Activated CD4-positive, alpha-beta memory T cell treated with anti-CD3 and anti-CD28 coated beads, Interleukin-2, amount 10 ng/mL, durations not matched to agents 7 days and 5 days (primary cell): ENCODE measurements at places on chromosomes 3 and 15. TPM values are rescaled to one million over a fixed set of nuclear protein-coding genes. Genes with fewer than 3 reads are reported as not detected.
A peak's percentile ranks its signal among the peaks of the same experiment; 100 is the strongest.

The KBTBD12 gene
- not detected for total RNA-seq

The CRABP1 gene
- not detected for total RNA-seq

The SPRED1 gene
- total RNA-seq, result 0.10 TPM

The STAC gene
- not detected for total RNA-seq

The MIX23 gene
- 29.0 TPM for total RNA-seq

The ITIH3 gene
- total RNA-seq, result not detected

The CLDN16 gene
- total RNA-seq, result not detected

DNA sequence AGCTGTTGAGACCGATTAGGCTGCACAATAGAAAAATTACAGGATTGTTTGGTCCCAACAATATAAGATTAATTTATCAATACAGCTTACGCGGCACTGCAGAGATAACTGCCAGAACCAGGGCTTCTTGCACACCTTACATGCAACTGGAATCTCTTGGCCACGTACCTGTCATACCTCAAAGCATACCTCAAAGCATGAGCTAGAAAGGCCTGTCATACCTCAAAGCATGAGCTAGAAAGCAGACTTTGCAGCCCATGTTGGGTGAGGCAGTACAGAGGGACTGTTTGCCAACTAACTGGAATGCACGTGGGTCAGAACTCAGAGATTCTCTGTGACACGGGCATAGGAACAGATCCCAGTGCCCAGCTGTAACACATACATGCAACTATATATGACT is 34.7 kb downstream of the NTRK3 start:
- peaks cover 2% of the 10 kb centered on the region for H3K27me3 ChIP-seq
- no peak overlapping the region for H3K27ac ChIP-seq
- H3K36me3 ChIP-seq, result no peaks in the 10 kb centered on the region
- no peaks in the 10 kb centered on the region for H3K4me1 ChIP-seq

GRCh38 chr15:28115871-28116270 is 16.8 kb upstream of the OCA2 start:
- H3K27ac ChIP-seq, result no peak overlapping the region
- no peaks in the 10 kb centered on the region for H3K4me1 ChIP-seq
- DNase-seq, result no peak
- H3K4me3 ChIP-seq, result no peak overlapping the region
- peaks cover 24% of the 10 kb centered on the region for H3K36me3 ChIP-seq
- H3K27me3 ChIP-seq, result no peaks in the 10 kb centered on the region

- no peak for DNase-seq
- no peaks in the 10 kb centered on the region for H3K36me3 ChIP-seq
- H3K27ac ChIP-seq, result no peak overlapping the region
Observed at GRCh38 chr3:72060447-72061034, 275.6 kb upstream of the PROK2 start.

DNA sequence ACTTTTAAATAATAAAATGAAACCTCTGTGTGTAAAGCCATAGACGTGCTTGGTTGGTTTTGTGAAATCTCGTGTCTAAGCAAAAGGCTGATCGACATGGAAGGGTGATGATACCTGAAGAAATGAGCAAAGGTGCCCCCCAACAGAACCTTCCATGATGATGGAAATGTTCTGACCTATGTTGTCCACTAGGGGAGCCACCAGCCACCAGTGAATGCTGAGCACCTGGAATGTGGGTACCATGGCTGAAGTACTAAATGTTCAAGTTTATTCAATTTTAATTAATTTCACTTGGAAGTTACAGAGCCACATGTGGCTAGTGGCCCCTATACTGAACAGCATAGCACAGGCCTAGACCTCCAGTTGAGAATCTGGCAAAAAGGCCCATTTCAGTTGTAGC is 158.8 kb downstream of the POLR2M start:
- H3K4me1 ChIP-seq, result peaks cover 4% of the 10 kb centered on the region
- no peak overlapping the region for H3K4me3 ChIP-seq
- peaks cover 26% of the 10 kb centered on the region for H3K27me3 ChIP-seq
- no peaks in the 10 kb centered on the region for H3K36me3 ChIP-seq

DNA sequence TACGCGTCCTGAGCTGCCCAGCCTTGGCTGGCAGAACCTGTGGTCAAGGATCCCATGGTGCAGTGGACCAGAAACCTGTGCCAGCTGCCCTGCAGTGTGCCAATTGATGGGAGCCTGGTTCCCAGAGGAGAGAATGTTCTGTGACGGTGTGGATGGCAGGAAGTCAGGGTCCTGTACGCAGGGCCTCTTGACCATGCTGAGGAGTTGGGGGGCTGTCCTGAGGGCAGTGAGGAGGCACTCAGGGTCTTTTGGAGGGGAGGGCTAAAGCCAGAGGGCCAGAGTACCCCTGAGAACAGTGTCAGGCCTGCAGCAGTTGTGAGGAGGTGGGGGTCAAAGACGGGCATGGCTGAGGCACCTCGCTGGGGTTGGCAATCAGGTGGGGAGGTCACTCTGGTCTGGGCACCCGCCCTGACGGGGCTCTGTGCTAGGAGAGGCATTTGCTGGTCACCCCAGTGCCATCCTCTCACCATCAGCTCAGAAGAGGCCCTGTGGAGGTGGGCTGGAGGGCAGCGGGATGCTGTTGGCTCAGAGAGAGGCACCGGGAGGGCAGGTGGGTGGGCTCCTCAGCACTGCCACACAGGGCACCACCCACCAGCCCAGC is 61.0 kb downstream of the SCN5A start:
- peaks cover 5% of the 10 kb centered on the region for H3K27me3 ChIP-seq
- no peak overlapping the region for H3K4me3 ChIP-seq
- no peaks in the 10 kb centered on the region for H3K4me1 ChIP-seq
- peak; percentile 8 for DNase-seq

GRCh38 chr3:146884296-146884695 is 279.1 kb upstream of the PLSCR5 start:
- DNase-seq, result no peak
- no peaks in the 10 kb centered on the region for H3K4me1 ChIP-seq
- no peak overlapping the region for H3K27ac ChIP-seq
- H3K36me3 ChIP-seq, result no peaks in the 10 kb centered on the region
- no peak overlapping the region for H3K4me3 ChIP-seq

DNA sequence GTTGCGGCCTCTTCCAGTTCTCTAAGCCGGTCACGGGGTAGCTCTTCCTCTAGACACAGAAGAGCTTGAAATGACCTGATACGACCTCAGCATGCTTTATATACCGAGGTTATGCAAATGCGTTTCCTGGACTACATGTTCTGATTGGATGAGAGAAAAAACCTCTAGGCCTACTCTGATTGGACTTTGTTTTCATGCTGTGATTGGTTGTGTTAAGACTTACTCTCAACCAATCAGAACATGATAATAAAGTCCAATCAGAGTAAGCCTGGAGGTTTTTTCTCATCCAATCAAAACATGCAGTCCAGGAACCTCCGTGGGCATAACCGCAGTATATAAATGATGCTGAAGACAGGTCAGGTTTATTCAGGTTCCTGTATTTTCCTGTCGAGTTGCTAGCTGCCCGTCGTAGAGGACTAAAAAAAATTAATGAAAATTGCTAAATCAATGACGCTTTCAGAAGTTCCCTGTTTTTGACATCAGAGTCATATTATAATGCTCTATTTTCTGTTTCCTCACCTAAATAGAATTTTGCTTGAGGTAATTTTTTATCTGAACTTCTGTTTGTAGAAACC is 177.4 kb downstream of the POTEB3 start:
- peaks cover 6% of the 10 kb centered on the region for H3K27me3 ChIP-seq
- no peaks in the 10 kb centered on the region for H3K36me3 ChIP-seq
- no peak for DNase-seq
- no peaks in the 10 kb centered on the region for H3K4me1 ChIP-seq

GRCh38 chr3:178560759-178561158 is 24.5 kb downstream of the KCNMB2 start:
- no peak overlapping the region for H3K4me3 ChIP-seq
- H3K36me3 ChIP-seq, result no peaks in the 10 kb centered on the region
- H3K27ac ChIP-seq, result no peak overlapping the region
- no peak for DNase-seq
- H3K4me1 ChIP-seq, result no peaks in the 10 kb centered on the region

- H3K4me1 ChIP-seq, result no peaks in the 10 kb centered on the region
- H3K27ac ChIP-seq, result no peak overlapping the region
- no peaks in the 10 kb centered on the region for H3K27me3 ChIP-seq
Observed at GRCh38 chr3:89474333-89475130, 367.1 kb downstream of the EPHA3 start.

GRCh38 chr3:31027191-31027761 is 132.8 kb upstream of the GADL1 start:
- H3K4me1 ChIP-seq, result peaks cover 1% of the 10 kb centered on the region
- H3K36me3 ChIP-seq, result no peaks in the 10 kb centered on the region
- H3K27ac ChIP-seq, result no peak overlapping the region
- no peak overlapping the region for H3K4me3 ChIP-seq
- DNase-seq, result no peak

GRCh38 chr15:44659056-44659455 is 4.4 kb downstream of the SPG11 start:
- peaks cover 25% of the 10 kb centered on the region for H3K4me1 ChIP-seq
- no peak for DNase-seq
- H3K27me3 ChIP-seq, result no peaks in the 10 kb centered on the region
- H3K36me3 ChIP-seq, result peaks cover 43% of the 10 kb centered on the region
- H3K27ac ChIP-seq, result no peak overlapping the region

- no peak for DNase-seq
- no peak overlapping the region for H3K4me3 ChIP-seq
- no peaks in the 10 kb centered on the region for H3K36me3 ChIP-seq
- H3K4me1 ChIP-seq, result no peaks in the 10 kb centered on the region
- peaks cover 13% of the 10 kb centered on the region for H3K27me3 ChIP-seq
Observed at GRCh38 chr15:62365795-62366442, 200.8 kb upstream of the C2CD4B start.

- no peak for DNase-seq
- peaks cover 3% of the 10 kb centered on the region for H3K36me3 ChIP-seq
- H3K27ac ChIP-seq, result no peak overlapping the region
- no peak overlapping the region for H3K4me3 ChIP-seq
Observed at GRCh38 chr3:118036215-118036614, 998.4 kb downstream of the IGSF11 start.

- H3K36me3 ChIP-seq, result no peaks in the 10 kb centered on the region
- H3K4me1 ChIP-seq, result no peaks in the 10 kb centered on the region
- H3K4me3 ChIP-seq, result no peak overlapping the region
- H3K27ac ChIP-seq, result no peak overlapping the region
- no peak for DNase-seq
Observed at GRCh38 chr3:115885621-115886020, 262.3 kb downstream of the GAP43 start.

DNA sequence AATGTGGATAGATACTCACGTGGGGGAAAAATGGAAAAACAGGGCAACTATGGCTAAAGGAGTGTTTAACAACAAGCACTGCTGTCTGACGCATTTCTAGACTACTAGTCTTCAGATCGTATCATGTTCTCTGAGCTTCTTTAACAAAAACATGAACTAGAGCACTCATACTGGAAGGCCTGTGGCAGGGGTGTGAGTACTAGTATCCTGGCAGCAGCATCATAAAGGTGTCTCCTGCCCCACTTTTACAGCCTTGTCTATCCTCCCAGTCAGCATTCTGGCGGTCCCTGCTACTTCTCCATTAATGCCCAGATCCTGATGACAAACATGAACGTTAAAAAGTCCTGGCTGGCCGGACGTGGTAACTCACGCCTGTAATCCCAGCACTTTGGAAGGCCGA is 4.0 kb downstream of the FMN1 start:
- no peak overlapping the region for H3K4me3 ChIP-seq
- DNase-seq, result peak; percentile 26
- H3K27ac ChIP-seq, result no peak overlapping the region
- peaks cover 39% of the 10 kb centered on the region for H3K4me1 ChIP-seq
- no peaks in the 10 kb centered on the region for H3K36me3 ChIP-seq
- H3K27me3 ChIP-seq, result peaks cover 39% of the 10 kb centered on the region

DNA sequence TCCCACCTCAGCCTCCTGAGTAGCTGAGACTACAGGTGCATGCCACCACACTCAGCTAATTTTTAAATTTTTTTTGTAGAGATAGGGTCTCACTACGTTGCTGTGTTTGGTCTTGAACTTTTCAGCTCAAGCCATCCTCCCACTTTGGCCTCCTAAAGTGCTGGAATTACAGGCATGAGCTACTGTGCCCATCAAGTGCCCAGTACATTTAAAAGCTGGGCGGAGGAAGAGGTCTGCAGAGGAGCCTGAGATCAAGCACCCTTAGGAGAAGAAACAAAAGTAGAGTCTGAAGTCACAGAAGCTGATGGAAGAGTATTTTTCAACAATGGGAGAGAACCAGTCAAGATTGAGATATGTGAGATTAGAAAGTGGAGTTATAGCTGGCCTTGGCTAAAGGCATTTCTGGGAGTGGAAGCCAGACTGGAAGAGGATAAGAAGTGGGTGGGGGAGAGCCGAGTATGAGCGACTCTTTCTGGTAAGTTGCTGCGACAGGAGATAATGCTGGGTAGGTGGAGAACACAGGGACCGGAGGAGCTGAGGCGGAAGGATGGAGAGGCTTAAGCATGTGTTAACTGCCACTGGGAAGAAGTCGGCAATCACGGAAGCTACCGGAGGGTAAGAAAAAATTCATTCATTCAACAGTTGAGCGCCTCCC is 782 bp upstream of the IREB2 start:
- H3K36me3 ChIP-seq, result peaks cover 24% of the 10 kb centered on the region
- H3K4me3 ChIP-seq, result peak overlapping the region; percentile 92
- peaks cover 6% of the 10 kb centered on the region for H3K27me3 ChIP-seq
- no peak for DNase-seq
- H3K27ac ChIP-seq, result peak overlapping the region; percentile 89
- H3K4me1 ChIP-seq, result peaks cover 42% of the 10 kb centered on the region

DNA sequence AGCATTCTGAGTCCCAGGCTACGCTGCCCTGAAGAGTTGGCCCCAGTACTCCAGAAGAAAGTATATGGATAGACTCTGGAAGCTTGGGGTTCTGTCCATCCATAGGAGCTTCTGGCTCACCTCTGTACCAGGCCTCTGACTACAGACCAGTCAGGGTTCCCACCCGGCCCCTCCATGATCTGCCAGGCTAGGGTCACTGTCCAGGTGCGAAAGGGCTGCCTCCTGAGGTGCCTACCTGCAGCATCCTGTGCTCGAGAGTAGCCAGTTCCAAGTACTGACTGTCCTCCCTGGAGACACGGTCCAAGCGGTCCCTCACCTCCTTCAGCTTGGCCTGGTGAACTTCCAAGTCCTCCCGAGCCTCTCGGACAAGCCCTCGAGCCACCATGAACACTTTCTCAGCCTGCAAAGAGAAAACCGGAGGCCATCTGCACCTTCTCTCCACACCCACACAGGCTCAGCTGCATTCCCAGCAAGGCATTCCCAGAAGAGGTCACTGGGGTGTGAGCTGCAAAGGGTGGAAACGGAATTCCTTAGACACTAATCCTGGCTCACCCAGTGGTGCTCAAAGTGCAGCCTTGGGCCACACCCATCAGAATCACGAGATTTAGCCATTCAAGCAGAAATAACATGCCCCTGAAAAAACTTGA is 3.7 kb upstream of the PLXNB1 start:
- H3K36me3 ChIP-seq, result peaks cover 28% of the 10 kb centered on the region
- peaks cover 34% of the 10 kb centered on the region for H3K4me1 ChIP-seq
- H3K4me3 ChIP-seq, result no peak overlapping the region
- H3K27ac ChIP-seq, result no peak overlapping the region
- DNase-seq, result no peak

- H3K4me3 ChIP-seq, result peak overlapping the region; percentile 58
- peak overlapping the region; percentile 85 for H3K27ac ChIP-seq
- no peaks in the 10 kb centered on the region for H3K27me3 ChIP-seq
- DNase-seq, result peak; percentile 39
Observed at GRCh38 chr3:133506215-133506901, 67.1 kb upstream of the CDV3 start.
